IPS DF 19.7 (cell line): ENCODE measurements at places on chromosomes 16 and 17.

- no peak for DNase-seq
These were observed 189.0 kb upstream of the GOT2 start for GRCh38 chr16:58923094-58923493.

DNA sequence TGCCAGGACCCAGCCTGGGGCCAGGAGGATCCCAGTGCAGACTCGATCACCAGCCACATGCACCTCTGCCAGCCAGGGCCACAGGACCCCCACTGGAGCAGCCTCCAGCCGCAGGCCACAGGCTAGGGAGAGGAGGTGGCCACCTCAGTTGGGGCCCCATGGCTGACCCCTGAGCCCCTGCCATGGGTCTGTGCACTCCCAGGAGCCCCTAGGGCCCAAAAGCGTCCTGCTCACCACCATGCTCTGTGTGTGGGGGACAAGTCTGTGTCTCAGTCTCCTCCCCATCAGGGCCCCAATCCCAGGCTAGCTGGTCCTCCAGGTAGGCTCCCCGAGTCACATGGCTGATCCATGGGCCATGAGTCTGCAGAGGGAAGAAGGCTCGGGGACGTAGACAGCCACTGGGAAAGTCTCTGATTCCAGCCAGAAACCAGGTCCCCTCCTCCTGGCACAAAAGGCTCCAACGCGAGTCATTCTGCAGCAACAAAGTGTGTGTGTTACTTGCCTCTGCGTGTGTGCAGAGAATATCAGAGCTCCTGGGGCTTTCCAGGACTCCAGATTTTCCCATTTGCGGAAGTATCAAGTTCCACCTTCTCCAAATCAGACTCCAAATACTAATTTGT lies 6.1 kb upstream of the PRSS8 start:
- no peak for DNase-seq

DNA sequence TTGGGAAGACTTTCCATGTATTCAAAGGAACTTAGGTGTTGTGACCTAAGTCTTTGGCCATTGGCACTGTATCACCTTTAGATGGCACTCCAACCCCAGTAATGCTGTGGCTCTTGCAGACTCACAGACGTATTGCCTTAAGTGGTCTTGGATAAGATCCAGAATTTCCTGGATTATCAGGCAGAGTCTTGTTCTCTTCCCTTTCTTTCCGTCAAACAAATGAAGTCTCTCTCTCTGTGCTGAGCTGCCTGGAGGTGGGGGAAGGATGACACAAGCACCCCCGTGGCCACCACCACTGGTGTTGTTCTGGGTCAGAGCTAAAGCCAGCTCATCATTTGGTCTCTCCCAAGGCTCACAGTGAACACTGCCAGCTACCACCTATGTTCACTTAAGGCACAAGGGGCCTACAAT lies 789.9 kb upstream of the KIF2B start:
- peak; percentile 82 for DNase-seq

GRCh38 chr16:54424043-54424451 lies 137.5 kb upstream of the IRX3 start:
- no peak for DNase-seq

DNA sequence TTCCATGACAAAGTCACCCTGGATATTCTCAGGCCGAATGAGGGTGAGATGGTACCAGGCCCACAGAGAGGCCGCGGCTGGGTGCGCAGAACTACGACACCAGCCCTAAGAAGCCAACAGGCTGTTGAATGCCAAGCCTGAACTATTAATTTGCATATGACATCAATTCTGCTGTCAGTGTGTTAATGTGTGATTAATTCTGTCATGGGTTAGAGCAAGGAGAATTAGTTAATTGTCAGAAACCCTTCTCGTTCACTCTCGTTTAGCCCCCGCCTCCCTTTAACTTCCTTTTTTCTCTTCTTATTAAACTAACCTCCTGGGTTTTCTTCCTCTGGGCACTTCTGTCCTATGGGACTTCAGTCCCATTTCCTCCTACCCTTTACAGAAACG lies 123.4 kb downstream of the ZFHX3 start:
- DNase-seq: no peak

DNA sequence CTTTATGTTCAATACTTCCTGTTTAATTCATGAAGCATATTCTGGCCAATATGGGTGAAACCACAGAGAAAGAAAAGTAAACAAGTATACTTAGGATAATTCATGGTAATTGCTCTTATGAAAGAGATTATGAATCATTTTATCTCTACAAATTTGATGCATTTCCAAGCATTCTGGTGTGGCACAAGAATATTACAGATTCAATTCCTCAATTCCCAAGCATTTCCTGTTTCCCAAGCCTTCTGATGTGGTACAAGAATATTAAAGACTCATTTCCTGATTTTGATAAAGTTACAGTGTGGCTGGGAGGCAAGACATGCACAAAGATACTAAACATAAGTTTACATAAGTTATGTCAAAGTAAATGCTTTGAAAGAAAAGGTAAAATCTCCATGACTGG lies 126.1 kb upstream of the NUDT7 start:
- DNase-seq: no peak

DNA sequence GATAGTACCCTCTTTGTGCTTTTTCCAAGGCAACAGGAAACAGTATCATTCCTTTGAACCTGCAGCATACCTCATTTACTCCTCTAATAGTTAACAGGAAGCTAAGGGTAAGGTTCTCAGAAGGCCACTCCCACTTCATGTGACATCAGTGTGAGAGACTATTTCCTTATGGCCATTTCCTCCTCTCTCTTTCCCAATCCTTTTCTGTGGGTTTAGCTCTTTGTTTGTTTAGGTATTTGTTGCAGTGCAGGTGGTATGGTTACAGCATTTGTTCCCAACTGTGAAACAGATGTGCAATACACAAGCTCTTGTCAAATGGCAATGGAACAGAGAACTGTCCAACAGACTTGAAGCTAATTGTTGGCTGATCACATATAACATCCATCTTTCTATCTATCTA lies 14.7 kb downstream of the TMC5 start:
- DNase-seq: no peak

- DNase-seq: no peak
These were observed 943.8 kb upstream of the SOX9 start for GRCh38 chr17:71176928-71177443.

DNA sequence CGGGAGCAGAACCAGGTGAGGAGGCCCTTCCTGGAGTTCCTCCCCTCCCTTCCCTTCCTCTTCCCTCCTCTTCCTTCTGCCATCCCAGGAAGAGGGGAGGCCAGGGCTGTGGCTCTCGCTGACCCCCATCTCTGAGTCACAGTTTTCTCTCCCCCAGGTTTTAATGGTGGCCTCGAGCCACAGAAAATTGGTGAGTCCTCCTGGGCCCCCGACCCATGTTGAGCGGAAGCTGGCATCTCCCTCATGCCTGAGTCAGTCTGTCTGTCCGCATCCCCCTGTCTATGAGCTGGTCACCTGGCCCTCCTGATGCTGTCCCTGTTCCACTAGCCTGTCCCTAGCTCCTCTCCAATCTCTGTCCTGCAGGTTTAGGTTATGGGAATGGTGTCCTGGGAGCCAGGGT lies 12.8 kb upstream of the CLDN9 start:
- no peak for DNase-seq
